ENCODE measurements at places on chromosomes 3 and 15.

DNA sequence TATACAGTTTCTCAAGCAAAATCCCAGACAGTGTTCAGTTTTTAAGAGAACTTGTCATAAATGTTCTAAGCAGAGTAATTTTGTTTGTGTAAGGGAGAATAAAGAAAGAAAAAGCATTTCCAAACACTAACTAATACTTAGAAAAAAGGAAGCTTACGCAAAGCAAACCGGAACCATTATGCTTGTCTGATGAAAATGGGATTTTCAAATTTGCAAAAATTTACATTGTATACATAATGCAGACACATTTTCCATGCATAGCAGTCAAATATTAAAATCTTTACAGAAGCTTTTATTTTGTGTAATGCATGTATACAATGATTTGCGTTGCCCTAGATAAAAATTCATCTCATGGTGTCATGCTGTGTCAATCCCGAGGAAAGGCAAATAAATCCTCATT is 229.0 kb downstream of the SLC9A9 start:
- H3K4me1 ChIP-seq: no peaks in the 10 kb centered on the region
- DNase-seq: no peak
- no peak overlapping the region for H3K27ac ChIP-seq
- H3K36me3 ChIP-seq: no peaks in the 10 kb centered on the region
- H3K27me3 ChIP-seq: no peaks in the 10 kb centered on the region

- DNase-seq: no peak
- H3K27me3 ChIP-seq: no peaks in the 10 kb centered on the region
- peaks cover 3% of the 10 kb centered on the region for H3K36me3 ChIP-seq
Measured at GRCh38 chr15:25406261-25406660, 32.6 kb downstream of the UBE3A start.

GRCh38 chr3:153885359-153885758 is 235.8 kb upstream of the ARHGEF26 start:
- no peak for DNase-seq
- no peaks in the 10 kb centered on the region for H3K27me3 ChIP-seq
- H3K4me1 ChIP-seq: peaks cover 11% of the 10 kb centered on the region

DNA sequence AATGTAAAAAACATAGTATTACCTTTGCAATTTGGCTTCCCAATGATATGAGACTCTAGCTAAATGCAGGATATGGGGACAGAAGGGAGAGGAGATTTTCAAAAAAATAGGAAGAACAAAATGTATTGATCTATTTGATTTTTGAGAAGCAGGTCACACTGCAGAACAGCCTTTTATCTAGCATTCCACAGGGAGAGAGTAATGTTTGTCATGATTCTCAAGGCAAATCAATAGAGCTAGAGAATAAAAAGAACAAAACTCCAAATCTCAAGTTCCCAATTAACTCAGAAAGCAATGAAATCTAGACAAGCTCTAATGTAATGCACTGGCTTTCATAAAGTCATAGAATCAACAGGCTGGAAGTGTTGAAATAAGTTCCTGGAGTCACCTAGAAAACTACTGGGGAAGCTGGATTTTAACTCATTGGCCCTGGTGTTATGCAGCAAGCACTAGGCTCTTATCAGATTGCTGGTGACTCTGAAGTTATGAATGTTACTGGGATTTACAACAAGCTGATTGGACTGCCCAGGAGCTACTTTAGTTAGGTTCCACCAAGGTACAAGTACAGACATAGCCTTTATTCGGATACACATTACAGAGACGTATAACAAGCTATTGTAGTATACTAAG is 442.8 kb downstream of the FGF12 start:
- H3K36me3 ChIP-seq: no peaks in the 10 kb centered on the region
- H3K27me3 ChIP-seq: no peaks in the 10 kb centered on the region
- H3K4me1 ChIP-seq: peaks cover 8% of the 10 kb centered on the region
- peak; percentile 16 for DNase-seq
- no peak overlapping the region for H3K4me3 ChIP-seq
- H3K27ac ChIP-seq: peak overlapping the region; percentile 38

- no peaks in the 10 kb centered on the region for H3K27me3 ChIP-seq
- H3K4me3 ChIP-seq: no peak overlapping the region
- H3K4me1 ChIP-seq: no peaks in the 10 kb centered on the region
- no peaks in the 10 kb centered on the region for H3K36me3 ChIP-seq
- no peak overlapping the region for H3K27ac ChIP-seq
- DNase-seq: no peak
Measured at GRCh38 chr3:74269689-74270088, 344.8 kb downstream of the CNTN3 start.

DNA sequence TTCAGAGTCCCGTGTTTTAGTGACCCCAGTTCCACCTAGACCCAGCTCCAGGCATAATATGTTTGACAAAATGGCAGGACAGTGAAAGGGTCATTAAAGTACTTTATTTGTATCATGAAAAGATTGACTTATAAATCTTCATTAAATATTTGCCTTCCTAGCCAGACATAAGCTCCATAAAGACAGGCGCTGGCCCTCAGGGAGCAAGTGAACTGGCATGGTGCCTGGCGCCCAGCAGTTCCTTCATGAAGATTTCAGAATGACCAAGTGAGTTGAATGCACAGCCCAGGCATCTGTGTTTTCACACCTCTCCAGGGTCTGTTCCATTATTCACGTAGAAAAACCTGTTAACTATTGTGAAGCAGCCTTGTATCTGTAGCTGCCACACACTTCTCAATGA is 166.2 kb downstream of the GAP43 start:
- peaks cover 5% of the 10 kb centered on the region for H3K4me1 ChIP-seq
- H3K4me3 ChIP-seq: no peak overlapping the region
- H3K27ac ChIP-seq: no peak overlapping the region
- H3K27me3 ChIP-seq: no peaks in the 10 kb centered on the region

- no peak overlapping the region for H3K27ac ChIP-seq
- H3K4me1 ChIP-seq: peaks cover 10% of the 10 kb centered on the region
- no peaks in the 10 kb centered on the region for H3K27me3 ChIP-seq
Measured at GRCh38 chr3:72344647-72345046, 503.6 kb downstream of the SHQ1 start.

DNA sequence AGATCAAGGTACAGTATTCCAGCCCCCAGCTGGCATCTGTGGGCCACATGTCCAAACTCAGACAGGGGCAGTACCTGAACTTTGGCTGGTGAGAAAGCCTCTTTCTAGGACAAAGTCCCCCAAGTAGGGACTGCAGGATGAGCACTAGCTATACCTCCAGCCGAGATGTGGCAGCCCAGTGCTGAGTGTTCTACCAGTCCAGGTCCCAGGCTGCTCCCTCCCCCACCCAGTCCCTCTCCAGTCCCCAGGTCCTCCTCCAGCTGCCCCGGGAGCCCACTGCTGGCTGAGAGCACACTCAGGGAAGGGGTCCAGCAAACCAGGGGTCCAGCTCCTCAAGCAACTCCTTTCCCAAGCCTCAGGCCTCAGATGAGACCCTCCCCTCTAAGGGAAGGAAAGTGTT is 1.5 kb downstream of the SLC26A6 start:
- peaks cover 19% of the 10 kb centered on the region for H3K4me1 ChIP-seq
- H3K27me3 ChIP-seq: no peaks in the 10 kb centered on the region
- no peak for DNase-seq
- H3K27ac ChIP-seq: peak overlapping the region; percentile 59

GRCh38 chr15:87450314-87450713 is 806.2 kb downstream of the NTRK3 start:
- no peaks in the 10 kb centered on the region for H3K27me3 ChIP-seq
- no peak overlapping the region for H3K4me3 ChIP-seq
- H3K27ac ChIP-seq: no peak overlapping the region
- no peak for DNase-seq

DNA sequence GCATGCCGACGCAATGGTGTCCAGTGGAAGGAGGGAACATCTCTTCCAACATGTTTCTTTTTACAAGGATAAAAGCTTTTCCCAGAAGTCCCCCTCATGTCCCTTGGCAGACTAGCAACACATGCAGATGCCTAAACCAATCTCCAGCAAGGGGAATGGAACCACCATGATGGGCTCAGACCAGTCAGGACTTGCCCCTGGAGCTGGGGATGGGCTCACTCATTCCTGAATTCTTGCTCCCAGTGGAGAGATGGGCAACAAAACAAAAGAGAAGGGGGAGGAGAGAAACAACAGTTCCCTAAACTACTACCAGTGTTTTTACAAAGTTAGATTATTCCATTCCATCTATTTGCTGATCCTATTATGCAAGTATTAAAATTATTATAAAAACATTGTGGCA is 76.8 kb upstream of the OXTR start:
- H3K36me3 ChIP-seq: no peaks in the 10 kb centered on the region
- H3K27ac ChIP-seq: no peak overlapping the region

DNA sequence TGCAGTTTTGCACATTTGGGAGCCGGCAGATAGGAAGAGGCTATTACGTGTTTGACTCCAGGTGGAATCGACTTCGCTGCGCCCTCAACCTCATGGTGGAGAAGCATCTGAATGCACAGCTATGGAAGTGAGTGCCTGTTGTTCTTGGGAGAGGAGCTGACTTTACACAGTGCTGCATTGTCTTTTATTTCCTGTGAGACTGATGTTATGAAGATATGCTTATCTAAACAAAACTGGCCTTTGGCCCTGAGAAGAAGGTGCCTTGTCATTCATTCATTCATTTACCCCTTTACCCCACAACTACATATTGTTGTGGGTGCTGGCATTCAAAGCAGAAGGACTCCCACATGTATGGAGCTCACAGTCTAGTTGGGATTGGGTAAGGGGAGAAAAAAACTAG is 32.6 kb downstream of the PSMD6 start:
- peaks cover 1% of the 10 kb centered on the region for H3K36me3 ChIP-seq
- no peak overlapping the region for H3K27ac ChIP-seq
- no peaks in the 10 kb centered on the region for H3K27me3 ChIP-seq
- no peaks in the 10 kb centered on the region for H3K4me1 ChIP-seq
- no peak for DNase-seq

DNA sequence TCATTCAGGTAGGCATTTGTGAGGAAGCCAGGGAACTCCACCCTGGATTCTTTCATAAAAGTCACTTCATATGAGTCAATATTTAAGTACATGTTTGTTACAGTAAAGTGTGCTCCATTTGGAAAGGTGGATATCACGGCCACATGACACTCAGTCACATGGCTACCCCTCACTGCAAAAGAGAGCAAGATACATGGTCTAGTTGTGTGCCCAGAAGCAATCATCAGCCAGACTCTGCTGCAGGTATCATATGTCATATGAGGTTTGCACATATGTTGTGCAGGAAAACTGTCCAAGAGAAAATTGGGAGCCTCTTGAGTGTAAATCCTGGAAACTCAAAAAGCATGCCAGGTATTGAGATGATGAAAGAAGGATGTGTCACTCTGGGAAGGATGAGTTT is 55.0 kb upstream of the NMNAT3 start:
- H3K4me3 ChIP-seq: no peak overlapping the region
- no peak overlapping the region for H3K27ac ChIP-seq
- H3K36me3 ChIP-seq: no peaks in the 10 kb centered on the region

- no peaks in the 10 kb centered on the region for H3K4me1 ChIP-seq
- no peak overlapping the region for H3K4me3 ChIP-seq
- DNase-seq: no peak
Measured at GRCh38 chr3:143348486-143349327, 229.1 kb downstream of the CHST2 start.

DNA sequence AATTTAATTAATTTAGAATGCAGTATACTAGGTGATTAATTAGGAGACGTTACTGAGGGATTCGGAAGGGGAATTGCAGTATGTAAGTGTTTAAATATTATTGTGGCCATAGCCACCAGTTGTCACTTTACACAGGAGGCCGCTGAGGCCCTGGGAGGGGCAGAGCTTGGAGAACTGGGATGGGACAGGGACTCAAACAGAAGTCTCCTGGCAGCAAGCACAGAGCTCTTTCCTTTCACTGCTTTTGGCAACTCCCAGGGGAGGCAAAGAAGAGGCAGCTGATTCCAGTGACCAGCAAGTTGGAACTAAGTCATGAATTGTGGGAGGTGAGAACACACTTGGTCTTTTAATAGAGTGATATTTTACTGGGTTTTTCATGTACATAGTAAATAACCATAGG is 248.6 kb downstream of the RPLP1 start:
- H3K27ac ChIP-seq: no peak overlapping the region
- no peak for DNase-seq
- no peaks in the 10 kb centered on the region for H3K4me1 ChIP-seq

GRCh38 chr3:25532431-25533162 is 104.5 kb downstream of the RARB start:
- H3K27me3 ChIP-seq: no peaks in the 10 kb centered on the region
- no peak for DNase-seq

- H3K27me3 ChIP-seq: no peaks in the 10 kb centered on the region
- no peak overlapping the region for H3K4me3 ChIP-seq
- no peak for DNase-seq
- H3K27ac ChIP-seq: no peak overlapping the region
Measured at GRCh38 chr3:107837895-107838612, 252.8 kb downstream of the CD47 start.

DNA sequence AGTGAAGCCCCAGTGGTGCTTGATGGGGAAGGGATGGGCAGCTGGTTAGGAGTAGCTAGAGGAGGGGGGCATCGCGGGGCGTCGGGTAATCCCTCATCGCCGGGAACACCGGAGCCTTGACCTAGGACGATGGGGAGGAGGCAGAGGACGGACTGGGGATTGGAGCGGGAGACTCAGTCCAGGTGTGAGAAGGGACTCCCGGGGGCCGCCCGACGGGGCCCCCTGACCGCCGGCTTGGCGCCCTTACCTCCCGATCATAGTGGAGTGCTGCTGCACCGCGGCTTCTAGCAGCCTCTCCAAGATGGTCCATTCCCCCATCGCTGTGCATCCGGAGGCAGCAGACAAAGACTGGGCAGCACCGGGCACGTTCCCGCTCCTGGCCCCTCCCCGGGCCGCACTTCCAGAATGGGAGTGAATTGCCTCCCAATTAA is 612 bp downstream of the GJD2 start:
- no peaks in the 10 kb centered on the region for H3K36me3 ChIP-seq
- H3K4me1 ChIP-seq: no peaks in the 10 kb centered on the region
- H3K27me3 ChIP-seq: no peaks in the 10 kb centered on the region
- H3K4me3 ChIP-seq: no peak overlapping the region
- H3K27ac ChIP-seq: no peak overlapping the region

DNA sequence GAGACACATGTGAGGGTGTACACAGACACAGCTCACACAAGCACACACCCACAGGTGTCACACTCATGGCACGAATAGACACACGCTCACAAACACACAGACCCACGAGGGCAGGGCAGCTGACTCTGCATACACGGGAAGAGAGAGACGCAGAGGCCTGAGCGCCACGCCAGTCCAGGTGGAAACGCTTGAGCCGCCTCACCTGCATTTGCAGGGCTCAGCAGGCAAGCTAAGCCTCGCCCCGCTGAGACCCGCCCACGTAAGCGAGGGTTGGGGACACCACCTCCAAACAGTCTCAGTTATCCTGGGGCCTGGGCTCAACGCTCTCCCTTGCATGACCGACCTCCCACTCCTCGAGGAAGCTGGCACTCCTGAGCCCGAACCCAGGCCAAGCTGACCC is 73.2 kb downstream of the TLE3 start:
- H3K27me3 ChIP-seq: no peaks in the 10 kb centered on the region
- no peak overlapping the region for H3K4me3 ChIP-seq
- no peaks in the 10 kb centered on the region for H3K36me3 ChIP-seq
- no peak for DNase-seq
- no peak overlapping the region for H3K27ac ChIP-seq

DNA sequence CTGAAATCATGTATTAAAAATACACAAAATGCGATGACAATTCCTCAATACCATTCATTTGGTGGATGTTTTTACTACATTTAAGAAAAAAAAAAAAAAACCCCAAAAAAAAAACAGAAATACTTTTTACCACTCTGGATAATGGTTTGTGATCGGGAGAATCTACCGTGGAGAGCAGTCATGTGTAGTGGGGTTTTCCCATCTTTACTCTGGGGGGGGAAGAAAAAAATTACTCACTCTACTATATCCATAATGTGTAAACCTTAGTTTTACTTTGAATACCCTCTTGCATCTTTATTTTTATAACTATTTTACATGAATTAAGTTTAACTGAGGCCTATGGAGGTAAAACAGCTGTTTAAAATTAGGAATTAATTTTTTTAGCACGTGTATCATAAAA is 83.3 kb downstream of the ANKRD28 start:
- H3K4me3 ChIP-seq: no peak overlapping the region
- no peaks in the 10 kb centered on the region for H3K27me3 ChIP-seq
- no peaks in the 10 kb centered on the region for H3K4me1 ChIP-seq
- no peak for DNase-seq
- no peak overlapping the region for H3K27ac ChIP-seq

All from Caco-2 (cell line).